ENCODE measurements at places on chromosomes 1 and 21. TPM values are rescaled to one million over a fixed set of nuclear protein-coding genes. Genes with fewer than 3 reads are reported as not detected.
A peak's percentile ranks its signal among the peaks of the same experiment; 100 is the strongest.

GRCh38 chr1:64229307-64229706 lies 25.9 kb downstream of the UBE2U start:
- H3K36me3 ChIP-seq = no peaks in the 10 kb centered on the region
- no peak overlapping the region for H3K4me3 ChIP-seq
- no peaks in the 10 kb centered on the region for H3K4me1 ChIP-seq
- no peak overlapping the region for H3K27ac ChIP-seq

DNA sequence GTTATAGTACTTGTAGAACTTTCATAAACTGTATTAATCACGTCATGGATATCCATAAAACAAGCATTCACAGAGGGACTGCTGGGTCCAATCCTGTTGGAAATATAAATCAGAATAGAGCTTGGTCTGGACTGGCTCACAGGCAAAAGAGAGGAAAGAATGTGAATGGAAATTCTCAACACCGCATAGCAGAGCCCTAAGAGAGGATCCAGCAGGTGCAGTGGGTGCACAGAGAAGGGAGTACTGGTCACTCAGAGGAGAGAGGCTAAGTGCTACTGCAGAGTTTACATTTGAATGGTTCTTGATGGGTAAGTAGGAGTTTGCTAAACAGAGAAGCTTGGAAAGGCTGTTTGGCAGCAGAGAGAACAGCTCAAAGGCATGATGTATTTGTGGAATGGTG lies 231.7 kb downstream of the PAPPA2 start:
- no peaks in the 10 kb centered on the region for H3K4me1 ChIP-seq
- H3K36me3 ChIP-seq = no peaks in the 10 kb centered on the region
- no peak for DNase-seq
- H3K4me3 ChIP-seq = no peak overlapping the region
- no peak overlapping the region for H3K27ac ChIP-seq

GRCh38 chr1:243420016-243420945 lies 164.4 kb downstream of the SDCCAG8 start:
- H3K36me3 ChIP-seq = peaks cover 10% of the 10 kb centered on the region
- no peak for DNase-seq
- peaks cover 51% of the 10 kb centered on the region for H3K4me1 ChIP-seq
- H3K4me3 ChIP-seq = no peak overlapping the region

DNA sequence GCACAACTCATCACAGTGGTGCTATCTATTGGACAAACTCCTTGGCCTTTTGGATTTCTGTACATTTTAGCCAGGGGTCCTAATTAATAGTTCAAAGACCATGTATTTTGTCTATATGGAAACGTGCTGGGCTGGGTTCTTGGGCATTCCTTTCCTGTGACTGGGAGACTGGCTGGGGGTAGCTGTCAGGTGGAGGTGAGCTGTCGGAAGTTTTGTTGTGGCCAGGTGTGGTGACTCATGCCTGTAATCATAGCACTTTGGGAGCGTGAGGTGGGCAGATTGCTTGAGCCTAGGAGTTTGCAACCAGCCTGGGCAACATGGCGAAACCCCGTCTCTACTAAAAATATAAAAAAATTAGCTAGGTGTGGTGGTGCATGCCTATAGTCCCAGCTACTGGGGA lies 392.4 kb downstream of the RPS6KC1 start:
- H3K36me3 ChIP-seq = no peaks in the 10 kb centered on the region
- no peak overlapping the region for H3K27ac ChIP-seq

DNA sequence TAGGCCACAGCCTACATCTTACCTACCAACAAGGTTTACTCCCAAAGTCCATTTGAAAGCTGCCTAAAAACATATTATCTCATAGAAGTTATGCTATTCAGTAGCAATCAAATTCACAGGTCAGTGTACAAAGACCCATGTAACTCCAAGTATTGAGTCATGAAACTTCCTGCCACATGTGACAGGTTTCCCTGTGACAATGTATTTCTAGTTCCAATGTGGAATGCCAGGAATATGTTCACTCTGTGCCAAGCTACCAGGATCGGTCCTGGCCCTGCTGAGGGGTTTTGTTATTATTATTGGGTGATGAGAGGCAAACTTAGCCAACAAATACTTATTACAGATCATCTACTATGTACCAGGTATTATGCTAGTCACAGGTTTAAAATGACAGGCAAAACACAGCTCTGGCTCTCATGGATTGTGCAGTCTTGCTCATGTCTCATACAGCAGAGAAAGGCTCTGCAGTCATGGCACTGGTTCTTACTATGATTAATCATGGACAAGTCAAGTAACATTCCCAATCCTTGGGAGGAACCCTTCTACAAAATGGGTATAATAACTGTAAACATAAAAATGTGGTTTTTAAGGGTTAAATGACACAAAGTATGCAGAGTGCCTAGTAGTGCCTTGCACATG lies 22.5 kb downstream of the DPH5 start:
- DNase-seq = no peak
- no peak overlapping the region for H3K27ac ChIP-seq
- peaks cover 43% of the 10 kb centered on the region for H3K36me3 ChIP-seq
- no peaks in the 10 kb centered on the region for H3K27me3 ChIP-seq
- no peak overlapping the region for H3K4me3 ChIP-seq

DNA sequence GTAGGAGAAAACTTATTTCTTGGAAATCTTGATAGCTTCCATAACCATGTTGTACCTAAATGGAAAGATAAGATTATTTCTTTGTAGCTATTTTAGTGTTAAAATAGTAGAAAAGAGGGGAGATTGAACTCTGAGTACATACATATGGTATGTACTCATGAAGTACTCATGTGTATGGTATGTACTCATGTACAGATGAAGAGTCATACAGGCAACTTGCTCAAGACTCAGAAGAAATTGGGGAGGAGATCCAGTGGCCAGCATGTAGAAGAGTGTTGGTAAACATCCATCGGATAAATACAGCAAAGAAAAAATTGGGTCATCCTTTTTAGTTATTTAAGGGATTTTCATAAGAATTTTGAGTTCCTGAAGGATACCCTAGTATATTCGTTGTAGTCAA lies 29.0 kb downstream of the MDM4 start:
- peaks cover 53% of the 10 kb centered on the region for H3K4me1 ChIP-seq
- peak overlapping the region; percentile 68 for H3K27ac ChIP-seq
- no peak for DNase-seq
- H3K27me3 ChIP-seq = no peaks in the 10 kb centered on the region

DNA sequence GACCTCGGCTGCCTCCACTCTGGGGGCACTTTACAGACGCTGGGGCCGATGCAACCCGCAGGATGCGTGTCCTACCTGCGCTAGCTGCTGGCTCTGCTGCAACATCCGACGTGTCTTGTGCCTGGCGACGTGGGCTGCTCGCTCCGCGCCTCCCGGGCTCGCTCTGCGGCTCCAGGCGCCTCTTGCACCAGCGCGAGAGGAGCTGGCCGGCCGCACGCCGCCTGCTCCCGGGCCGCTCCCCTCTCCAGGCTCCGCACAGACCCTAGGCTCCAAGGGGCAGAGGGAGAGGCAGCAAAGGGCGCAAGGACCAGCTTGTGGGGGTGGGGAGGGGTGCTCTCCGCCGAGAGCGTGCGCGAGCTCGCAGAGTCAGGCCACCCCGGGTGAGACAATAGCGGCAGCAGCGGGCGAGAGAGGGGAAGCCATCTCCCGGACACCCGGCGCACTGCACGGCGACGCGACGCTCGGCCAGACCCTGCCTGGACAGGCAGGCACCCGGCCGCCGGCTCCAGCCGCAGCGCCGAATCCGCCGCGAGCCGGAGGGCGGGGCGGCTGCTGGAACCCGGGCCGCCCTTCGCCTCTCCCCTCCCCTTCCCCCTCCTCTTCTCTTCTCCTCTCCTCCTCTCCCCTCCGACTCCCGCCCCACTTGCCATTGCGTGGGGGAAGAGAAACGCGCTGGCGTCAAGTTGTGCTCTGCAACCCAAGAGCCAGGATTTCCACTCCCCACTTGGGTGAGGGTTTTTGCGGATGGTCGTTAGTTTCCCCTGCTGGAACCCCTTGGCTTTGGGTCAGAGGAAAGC lies at the start of gene PIK3C2B:
Gene PIK3C2B, minus strand, starts transcription at position 525 of the 797 bp plus-strand sequence. CDS start 25,003 bp downstream, outside the sequence.
- peak within 1 kb of the TSS; percentile 98 for H3K4me3 ChIP-seq
- H3K36me3 ChIP-seq = peaks cover 4% of the 10 kb centered on the region
- peaks cover 2% of the 10 kb centered on the region for H3K27me3 ChIP-seq
- peak within 1 kb of the TSS; percentile 96 for H3K27ac ChIP-seq

- no peaks in the 10 kb centered on the region for H3K36me3 ChIP-seq
- no peaks in the 10 kb centered on the region for H3K27me3 ChIP-seq
- peak overlapping the region; percentile 65 for H3K27ac ChIP-seq
- no peak for DNase-seq
- peak overlapping the region; percentile 21 for H3K4me3 ChIP-seq
Observed at GRCh38 chr1:116853680-116854402, 55.9 kb upstream of the PTGFRN start.

GRCh38 chr1:159338018-159338417 lies 35.9 kb downstream of the FCER1A start:
- no peaks in the 10 kb centered on the region for H3K27me3 ChIP-seq
- H3K36me3 ChIP-seq = no peaks in the 10 kb centered on the region
- no peak for DNase-seq
- no peak overlapping the region for H3K4me3 ChIP-seq
- H3K4me1 ChIP-seq = no peaks in the 10 kb centered on the region

DNA sequence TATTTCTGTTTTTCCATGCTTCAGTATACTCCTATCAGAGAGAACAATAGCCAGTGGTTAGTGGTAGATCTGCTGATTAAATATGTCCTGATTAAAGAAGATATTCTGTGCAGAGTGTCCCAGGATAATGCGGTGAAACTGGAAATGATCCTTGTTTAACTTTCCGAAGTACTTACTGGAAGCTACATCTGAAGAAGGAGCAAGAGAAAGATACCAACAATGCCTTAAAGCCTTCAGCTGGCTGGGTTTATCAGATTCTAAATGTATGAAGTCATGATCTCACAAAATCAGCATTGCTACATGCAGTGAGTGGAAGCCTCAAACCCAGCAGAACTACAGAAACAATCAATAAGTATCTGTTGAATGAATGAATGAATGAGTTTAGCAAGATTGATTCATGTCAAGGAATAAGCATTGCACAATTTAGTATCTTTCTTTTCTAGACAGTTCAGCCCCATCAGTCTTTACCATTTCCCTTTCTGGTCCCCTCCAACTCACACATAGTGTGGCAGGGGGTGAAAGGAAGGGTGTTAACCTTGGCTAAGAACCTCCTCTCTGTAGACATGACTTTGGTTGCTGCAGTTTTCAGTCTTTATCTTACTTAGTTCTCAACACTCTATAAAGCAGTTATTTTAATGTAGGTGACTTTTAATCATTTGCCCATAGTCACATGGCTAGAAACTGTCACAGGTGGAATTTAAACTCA lies 24.7 kb upstream of the DNASE2B start:
- H3K36me3 ChIP-seq = no peaks in the 10 kb centered on the region
- H3K4me3 ChIP-seq = no peak overlapping the region
- DNase-seq = no peak

Gene DNASE2B
- total RNA-seq = not detected

Gene GCLM
- 20.9 TPM for total RNA-seq

Gene GBP4
- total RNA-seq = 29.5 TPM

Gene B3GALT2
- 0.05 TPM for total RNA-seq

All from activated CD4-positive, alpha-beta T cell treated with anti-CD3 and anti-CD28 coated beads, Interleukin-2, amount 10 ng/mL, durations not matched to agents 24 days and 14 days (primary cell).